Gastroesophageal sphincter (tissue), 4 donors: ENCODE measurements at places on chromosomes 1 and 21. TPM values are rescaled to one million over a fixed set of nuclear protein-coding genes. Genes with fewer than 3 reads are reported as not detected.

GRCh38 chr1:905071-905749 lies 18.5 kb upstream of the SAMD11 start:
- ATAC-seq: no peak

- ATAC-seq: no peak
Measured at GRCh38 chr1:37606481-37607263, 10.9 kb upstream of the GNL2 start.

DNA sequence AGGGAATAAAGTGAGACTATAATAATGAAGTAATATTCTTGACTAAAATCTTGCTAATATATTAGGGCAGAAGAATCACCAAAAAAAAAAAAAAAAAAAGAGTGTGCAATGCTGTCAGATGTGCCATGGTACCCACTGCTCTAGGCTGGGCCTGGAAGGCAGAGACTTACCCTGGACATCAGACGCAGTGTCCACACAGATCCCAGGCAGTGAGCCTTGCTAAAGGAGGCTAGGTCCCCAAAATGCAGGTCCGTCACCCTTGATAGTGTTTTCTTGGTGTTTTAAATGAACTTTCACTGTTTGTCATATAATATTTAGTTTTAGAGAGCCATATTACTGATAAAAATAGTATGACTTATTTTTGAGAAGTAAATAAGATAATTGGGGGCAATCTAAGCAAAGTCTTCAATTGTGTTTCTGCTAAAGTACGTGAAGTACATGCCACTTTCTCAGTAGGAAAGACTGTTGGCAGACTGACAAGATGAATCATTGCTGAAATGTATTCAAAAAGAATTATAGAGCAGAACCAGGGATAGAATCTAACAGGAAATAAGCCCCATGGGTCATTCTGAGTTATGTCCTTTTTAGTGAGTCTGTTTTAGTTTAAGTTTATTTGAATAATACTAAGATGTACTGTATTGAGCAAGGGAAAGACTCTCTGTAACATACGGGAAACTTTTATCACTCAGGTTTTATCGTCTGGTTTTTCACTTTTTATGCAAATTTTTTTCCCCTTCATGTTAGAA lies 74.6 kb upstream of the PDC start:
- no peak for ATAC-seq

GRCh38 chr1:246058466-246058865 lies 448.6 kb downstream of the SMYD3 start:
- ATAC-seq: no peak

DNA sequence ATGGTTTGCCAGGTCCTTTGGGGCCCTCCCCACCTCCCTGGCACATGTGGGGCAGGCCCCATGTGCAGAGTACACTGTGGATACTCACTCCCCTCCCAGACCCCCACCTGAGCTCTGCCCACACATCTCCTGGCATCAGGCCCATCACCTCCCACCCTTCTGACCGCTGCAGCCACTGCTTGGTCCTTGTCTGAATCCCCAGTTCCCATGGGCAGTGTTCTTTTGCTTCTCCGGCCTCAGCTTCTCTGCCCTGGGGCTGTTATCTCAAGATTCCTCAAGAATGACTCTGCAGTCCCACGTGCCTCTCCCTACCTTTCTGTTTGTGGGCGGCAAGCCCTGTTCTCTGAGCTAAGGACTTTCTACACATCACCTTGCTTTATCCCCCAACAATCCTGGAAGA lies 187.7 kb upstream of the EDN2 start:
- no peak for ATAC-seq

LEPR gene
- 51.1 TPM for total RNA-seq
